ENCODE measurements at places on chromosomes 3 and 15. TPM values are rescaled to one million over a fixed set of nuclear protein-coding genes. Genes with fewer than 3 reads are reported as not detected.

FOXL2 gene
- 6.8 TPM for total RNA-seq

ARID3B gene
- 70.0 TPM for total RNA-seq

MOBP gene
- not detected for total RNA-seq

NAALADL2 gene
- total RNA-seq, result 3.5 TPM

CMTM6 gene
- 59.9 TPM for total RNA-seq

FSIP1 gene
- total RNA-seq, result 0.41 TPM

Data from endothelial cell (in vitro differentiated cells).